ENCODE measurements at places on chromosomes 7 and 10.

DNA sequence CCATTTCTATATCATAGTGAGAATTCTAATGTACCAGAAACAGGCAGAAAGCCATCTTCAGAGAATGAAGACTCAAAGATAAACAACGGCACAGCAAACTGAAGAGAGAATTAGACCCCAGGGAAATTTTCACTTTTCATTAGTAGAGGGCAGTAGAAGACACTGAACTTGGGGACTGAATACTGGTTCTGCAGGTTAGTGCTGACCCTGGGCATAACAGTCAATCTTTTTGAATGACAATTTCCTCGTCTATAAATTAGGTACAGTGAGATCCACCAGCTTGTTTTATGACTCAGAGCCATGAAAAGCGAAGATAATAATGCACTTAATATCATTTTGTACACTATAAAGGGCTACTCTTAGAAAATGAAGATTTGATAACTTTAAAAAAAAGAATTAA lies 13.7 kb downstream of the FKBP14 start:
- DNase-seq, result peak; percentile 36

GRCh38 chr10:43204943-43205671 lies 61.8 kb downstream of the RASGEF1A start:
- DNase-seq, result peak; percentile 60

- DNase-seq, result no peak
Measured at GRCh38 chr7:46007194-46007593, 86.1 kb upstream of the IGFBP3 start.

GRCh38 chr10:5411941-5412276 lies 448 bp upstream of the NET1 start:
- no peak for DNase-seq

DNA sequence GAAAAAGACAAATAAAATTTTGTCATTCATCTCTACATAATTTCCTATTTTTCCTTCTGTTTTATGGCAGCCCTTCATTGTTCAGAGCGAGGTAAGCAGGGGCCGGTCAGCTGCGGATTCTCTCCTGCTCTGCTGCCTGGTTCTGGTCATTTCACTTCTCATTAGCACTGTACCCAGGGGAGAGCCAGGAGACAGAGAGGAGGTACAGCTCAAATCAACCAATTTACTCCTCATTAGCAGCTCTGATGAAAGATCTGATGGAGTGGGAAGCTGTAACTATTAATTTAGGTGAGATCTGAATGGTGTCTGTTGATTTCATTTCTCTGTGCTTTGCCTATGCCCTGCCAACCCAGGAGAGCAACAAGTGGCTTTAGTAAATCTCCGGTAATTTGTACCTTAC lies 241.5 kb upstream of the PFKP start:
- no peak for DNase-seq

DNA sequence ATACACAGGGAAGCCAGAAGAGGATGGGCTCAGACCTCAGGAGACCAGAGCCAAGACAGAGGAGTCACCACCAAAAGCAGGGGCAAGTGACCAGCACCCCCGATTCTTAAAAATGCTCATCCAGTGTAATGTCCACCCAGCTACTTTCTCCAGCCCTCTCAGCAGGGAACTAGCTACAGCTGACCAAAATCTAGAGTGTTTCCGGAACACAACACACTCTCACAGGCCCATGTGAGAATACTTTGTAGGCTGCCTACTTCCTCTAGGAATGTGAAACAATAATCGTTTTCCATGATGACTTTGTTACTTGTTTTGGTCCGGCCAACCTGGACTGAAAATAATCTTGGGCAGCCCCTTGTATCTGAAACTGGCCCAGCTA lies 14.5 kb downstream of the PSAP start:
- DNase-seq, result no peak

- no peak for DNase-seq
Measured at GRCh38 chr7:97377713-97378112, 260.2 kb downstream of the SDHAF3 start.
